ENCODE measurements at places on chromosomes 16 and 17.

GRCh38 chr17:27985736-27986399, 56.6 kb upstream of the NLK start:
- DNase-seq = no peak

- no peak for DNase-seq
These were observed 20.1 kb downstream of the ORC6 start for GRCh38 chr16:46709469-46710005.

- DNase-seq = no peak
These were observed 199.5 kb upstream of the PMFBP1 start for GRCh38 chr16:72371307-72372086.

DNA sequence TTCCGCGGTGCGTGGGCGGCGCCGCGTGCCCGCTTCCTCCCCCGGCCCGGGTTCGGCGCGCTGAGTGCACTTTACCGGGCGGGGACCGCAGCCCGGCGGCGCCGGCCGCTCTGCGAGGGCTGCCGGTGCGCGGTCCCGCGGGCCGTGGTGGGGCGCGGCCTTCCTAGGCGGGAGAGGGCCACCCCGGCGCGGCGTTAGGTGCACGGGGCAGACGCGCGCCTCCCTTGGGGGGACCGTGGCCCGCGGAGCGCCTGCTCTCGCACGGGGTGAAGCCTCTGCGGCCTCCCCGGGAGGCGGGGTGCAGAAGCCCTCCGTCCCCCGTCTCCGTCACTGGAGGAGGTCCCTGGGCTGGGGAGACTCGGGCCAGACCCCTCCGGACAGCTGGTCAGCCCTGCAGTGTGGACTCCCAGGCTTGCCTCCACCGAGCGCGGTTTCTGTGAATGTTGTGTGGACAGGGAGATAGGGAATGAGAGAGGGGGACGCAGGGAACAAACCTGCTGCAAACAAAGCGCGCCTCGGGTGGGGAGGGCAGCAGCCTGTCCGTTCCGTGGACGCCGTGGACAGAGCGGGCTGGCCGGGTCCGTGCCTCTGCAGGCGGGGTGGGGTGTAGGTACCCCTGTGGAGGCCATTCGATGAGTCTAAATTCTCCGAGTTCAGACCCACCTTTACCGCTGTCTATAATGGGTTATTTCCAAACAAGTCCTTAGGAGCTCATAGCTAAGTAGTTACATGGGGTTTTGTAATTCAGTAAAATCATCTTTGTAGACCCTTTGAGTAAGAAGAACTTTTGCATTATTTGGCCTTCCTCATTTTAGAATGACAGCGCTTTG, 721 bp downstream of the TBCD start:
- no peak for DNase-seq

GRCh38 chr17:76027159-76027839, at the start of gene EVPL:
Gene EVPL, minus strand, starts transcription at chr17:76027306. Its CDS starts 108 bp downstream, at chr17:76027198.
- no peak for DNase-seq

DNA sequence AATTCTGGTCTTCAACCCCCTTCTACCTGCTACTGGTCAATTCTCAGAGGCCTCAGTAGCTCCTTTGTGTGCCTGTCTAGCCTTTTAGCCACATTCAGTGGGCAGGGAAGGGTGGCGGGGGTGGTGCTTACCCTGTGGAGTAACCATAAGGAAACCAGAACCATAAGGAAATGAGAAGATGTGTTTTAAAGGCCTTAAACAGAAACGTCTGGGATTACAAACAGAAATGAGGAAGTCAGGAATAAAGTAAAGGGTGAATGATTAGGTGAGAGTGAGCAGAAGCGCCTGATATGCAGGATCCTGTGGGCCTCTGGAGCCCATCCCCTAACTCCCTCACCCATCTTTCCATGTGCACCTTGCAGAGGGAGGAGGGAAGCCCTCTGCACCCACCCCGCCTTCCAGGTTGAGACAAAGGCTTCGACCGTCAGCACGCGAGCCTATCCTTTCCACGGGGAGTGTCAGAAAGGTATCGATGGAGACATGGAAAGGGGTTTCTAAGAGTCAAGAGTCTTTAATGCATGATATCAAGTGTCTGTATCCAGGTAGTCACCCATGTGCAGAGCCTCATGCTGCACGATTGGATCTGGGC, 20.4 kb downstream of the KIAA0513 start:
- no peak for DNase-seq

DNA sequence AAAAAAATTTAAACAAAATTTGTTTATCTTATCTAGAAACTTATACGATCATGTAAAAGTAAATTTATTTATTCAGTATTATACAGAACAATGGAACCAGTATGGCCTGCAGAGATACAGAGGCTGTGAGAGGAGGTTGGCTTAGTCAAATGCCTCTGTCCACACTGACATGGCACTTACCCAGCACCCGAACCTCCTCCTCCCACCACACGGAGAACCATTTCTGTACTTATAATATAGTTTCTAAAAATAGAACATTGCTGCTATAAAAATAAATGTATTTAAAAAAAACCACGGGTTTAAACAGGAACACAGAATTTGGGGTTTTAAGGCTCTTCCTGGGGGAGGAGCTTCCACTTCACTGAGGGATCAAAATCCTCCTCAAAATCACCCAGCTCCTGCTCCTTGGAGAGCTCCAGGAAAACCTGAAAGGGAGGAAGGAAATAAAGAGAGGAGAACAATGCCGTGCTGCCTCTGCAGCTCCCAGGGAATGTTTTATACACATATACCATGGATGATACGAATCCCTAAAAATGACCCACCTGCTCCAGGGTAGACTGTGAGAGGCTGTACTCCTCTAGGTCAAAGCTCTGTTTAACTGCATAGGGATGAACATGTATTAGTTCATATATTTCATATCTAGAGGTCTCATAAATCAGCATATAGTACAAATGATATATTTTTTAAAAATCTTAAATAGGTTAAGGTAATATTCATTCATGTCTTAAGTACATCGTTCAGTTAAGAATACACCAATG, 87.3 kb downstream of the ABCA8 start:
- DNase-seq = no peak

- no peak for DNase-seq
These were observed 465 bp upstream of the PRSS22 start for GRCh38 chr16:2858245-2859025.

GRCh38 chr16:73568769-73569168, 520.8 kb upstream of the ZFHX3 start:
- no peak for DNase-seq

- DNase-seq = peak; percentile 68
These were observed 6.9 kb downstream of the DOK4 start for GRCh38 chr16:57479205-57479975.

Data from muscle of arm (tissue), 14 donors.